ENCODE measurements at places on chromosomes 3 and 15.

GRCh38 chr15:29612701-29613100, 209.6 kb downstream of the TJP1 start:
- DNase-seq, result no peak

DNA sequence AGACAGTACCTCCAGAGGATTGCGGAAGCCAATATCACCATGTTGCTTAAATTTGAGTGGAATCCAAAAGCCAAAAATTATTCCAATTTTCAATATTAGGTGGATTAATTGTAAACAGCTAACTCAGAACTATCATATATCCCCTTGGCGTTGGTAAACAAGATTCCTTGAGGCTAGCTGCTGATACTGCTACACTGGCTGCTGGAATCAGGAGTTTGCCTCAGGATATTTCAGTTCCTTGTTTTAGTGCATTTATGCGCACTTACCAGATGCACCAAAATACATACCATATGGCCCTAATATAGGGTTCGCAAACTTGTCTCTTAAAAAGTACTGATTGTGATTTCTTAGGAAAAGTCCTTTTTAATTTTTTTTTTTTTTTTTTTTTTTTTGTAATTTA, 605.2 kb upstream of the NAALADL2 start:
- DNase-seq, result no peak

- DNase-seq, result no peak
Measured at GRCh38 chr3:20401253-20401652, 215.2 kb upstream of the SGO1 start.

- DNase-seq, result no peak
Measured at GRCh38 chr15:54687628-54688027, 509.1 kb downstream of the RSL24D1 start.

DNA sequence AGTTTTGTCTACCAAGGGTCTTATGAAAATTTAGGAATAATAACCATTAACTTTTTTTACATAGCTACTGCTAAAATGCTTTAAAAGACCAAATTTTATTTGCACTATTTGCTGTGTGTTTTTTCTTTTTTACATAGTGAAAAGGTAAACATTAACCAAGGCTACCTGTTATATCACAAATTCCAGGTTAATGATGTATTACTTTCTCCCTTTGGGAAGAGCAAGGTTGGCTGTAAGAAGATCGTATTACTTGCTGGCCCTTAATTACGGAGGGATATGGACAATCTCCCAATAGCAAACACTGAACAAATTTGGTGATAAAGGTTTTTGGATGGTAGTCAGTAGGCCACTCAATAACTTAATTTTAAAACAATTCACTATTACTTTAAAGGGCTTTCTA, 22.4 kb downstream of the LRRC58 start:
- DNase-seq, result no peak

DNA sequence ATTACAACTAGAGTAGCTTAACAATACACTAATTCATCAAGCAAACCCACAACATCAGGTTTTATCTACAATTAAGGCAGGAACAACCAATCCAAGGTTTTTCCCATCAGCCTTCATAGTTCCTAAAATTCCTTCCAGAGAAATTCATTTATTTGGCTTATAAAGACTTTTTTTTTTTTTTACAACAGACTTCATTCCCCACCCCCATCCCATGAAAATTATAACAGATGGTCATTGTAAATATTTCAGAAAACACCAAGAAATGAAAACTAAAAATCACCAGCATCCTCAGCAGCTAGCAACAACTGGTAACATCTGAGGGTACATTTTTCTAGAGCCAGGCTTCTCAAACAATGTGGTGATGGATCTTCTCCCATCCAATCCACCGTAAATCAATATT, 11.0 kb downstream of the SH3BP5 start:
- no peak for DNase-seq

- no peak for DNase-seq
Measured at GRCh38 chr3:147002721-147003120, 397.6 kb upstream of the PLSCR5 start.

DNA sequence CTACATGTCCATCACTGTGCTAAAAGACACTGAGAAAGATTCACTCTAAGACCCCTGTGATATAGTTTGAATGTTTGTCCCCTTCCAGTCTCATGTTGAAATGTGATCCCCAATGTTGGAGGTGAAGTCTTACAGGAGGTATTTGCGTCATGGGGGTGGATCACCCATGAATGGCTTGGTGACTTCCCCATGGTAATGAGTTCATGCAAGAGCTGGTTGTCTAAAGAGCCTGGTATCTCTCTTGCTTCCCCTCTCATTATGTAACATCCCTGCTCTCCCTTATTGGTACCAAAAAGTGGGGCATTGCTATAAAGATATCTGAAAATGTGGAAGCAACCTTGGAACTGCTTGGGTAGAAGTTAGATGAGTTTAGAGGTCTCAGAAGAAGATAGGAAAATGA, 32.2 kb upstream of the FAM174B start:
- DNase-seq, result no peak

- no peak for DNase-seq
Measured at GRCh38 chr15:99239545-99240198, 9.7 kb downstream of the TTC23 start.

DNA sequence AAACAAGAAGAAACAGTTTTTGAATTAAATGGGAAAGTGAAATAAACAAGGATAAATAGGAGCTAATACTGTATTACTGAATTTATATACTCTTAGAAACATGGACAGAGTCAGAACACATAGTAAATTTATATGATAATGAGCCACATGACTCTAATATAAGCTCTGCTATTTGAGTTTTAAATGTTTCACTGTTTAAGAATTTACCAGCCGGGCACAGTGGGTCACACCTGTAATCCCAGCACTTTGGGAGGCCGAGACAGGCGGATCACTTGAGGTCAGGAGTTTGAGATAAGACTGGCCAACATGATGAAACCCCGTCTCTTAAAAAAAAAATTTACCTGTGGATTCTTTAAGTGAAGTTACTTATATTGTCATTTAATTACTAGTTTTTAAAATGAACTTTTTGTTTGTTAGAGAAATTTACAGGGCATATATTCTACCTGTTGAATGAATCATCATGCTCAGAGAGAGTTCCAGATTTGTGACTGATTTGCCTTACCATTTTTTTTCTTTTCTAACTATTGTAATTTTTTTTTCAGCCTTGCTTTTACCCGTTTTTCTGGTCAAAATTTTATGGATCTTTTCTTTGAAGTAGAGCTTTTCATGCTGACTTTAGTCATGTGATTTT, 125.7 kb downstream of the TCF12 start:
- no peak for DNase-seq

DNA sequence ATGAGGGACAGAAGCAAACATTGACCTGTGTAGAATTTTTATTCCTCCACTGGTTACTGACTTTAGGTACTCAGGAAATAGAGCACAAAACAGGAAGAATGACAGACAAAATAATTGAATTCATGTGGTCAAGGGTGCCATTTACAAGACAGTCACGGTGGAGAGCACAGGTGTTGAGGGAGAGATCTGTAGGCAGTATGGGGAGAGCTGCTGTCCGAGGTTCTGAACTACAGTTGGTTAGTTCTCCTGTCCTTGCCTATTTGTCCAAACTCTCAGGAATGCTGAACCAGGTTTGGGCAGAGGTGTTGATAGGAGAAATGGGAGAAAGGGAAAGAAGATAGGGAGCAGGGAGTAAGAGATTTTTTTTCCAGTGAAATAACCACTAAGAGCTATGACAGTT, 178.5 kb upstream of the ZBTB20 start:
- DNase-seq, result no peak

DNA sequence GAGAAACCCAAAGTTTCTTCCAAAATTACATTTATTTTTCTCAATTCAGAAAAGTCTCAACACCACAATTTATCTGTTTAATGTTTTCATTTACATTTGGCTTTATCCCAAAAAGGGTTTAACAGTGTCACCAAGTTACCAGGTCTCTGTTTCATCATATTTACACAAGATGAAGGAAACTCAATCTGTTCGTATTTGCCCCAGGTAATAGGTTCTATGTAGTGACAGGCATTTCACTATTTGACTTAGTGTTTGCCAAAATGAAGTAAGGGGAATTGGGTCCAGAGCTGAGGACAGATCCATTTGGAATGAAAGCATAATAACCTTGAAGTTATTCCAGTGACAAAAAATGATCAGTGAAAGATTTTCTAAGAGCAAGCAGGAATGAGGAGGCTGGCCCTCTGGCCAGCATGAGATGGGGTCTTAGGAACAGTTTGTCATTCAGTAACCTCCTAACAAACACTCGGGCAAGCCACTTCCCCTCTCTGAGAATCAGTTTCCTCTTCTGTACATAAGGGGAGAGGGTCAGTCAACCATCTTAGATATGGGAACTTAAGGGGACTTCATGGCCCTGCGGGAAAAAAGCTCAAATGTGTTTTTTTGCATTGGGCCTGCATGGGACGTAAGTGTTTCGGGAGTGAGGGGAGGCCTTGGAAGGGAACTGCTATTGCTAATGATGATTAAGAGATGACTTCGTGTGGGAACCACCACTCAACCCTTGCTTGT, 31.8 kb downstream of the UMPS start:
- no peak for DNase-seq

DNA sequence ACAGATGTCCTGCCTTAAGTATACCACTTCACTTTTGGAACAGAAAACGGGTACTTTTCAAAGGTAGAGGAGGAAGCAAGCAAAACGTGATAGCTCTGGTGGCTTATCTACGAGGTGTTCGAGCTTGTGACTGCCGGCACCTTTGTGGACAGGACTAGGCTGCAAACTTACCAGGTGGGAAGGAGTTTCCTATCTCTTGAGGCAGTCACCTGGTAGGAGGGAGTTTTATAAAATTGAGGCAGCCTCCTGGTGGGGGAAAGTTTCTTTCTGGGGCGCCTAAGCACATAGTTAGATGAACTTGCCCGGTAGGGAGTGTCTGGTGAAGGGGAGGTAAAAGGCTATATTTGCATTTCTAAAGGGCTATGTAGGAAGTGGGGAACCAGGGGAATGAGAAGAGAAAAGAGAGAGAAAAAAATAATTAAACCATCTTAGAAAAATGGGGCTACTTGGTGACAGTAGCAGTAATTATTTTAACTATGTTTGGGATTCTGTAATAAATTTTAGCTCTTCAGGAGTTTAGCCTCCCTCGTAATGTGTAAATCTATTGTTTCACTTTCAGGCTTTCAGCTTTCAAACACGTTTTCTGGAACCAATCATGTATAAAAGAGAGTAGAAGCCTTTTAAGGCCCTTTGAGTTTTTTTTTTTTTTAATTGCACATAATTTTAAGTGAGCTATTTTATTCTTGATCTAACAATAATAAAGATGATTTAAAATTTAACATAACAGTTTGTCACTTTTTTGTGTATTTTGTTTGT, 131.0 kb downstream of the IL5RA start:
- DNase-seq, result no peak

DNA sequence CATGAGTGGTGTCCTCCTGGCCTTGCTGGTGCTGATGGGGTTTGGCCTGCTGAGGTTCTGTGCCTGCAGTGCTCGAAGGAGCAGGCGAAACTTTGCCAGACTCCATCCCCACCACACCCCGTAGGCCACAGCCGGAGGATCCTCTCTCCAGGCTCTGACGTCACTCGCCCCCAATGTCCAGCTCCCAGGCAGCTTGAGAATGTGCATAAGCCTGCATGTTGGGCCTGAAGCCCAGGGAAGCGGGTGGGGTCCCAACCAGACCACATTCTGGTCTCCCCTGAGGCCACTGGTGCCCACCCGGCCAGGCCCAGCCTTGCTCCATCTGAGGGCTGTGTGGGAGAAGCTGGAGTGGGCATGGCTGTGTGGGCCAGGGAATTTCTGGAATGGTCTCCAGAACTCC, 109.8 kb downstream of the ASB7 start:
- no peak for DNase-seq

DNA sequence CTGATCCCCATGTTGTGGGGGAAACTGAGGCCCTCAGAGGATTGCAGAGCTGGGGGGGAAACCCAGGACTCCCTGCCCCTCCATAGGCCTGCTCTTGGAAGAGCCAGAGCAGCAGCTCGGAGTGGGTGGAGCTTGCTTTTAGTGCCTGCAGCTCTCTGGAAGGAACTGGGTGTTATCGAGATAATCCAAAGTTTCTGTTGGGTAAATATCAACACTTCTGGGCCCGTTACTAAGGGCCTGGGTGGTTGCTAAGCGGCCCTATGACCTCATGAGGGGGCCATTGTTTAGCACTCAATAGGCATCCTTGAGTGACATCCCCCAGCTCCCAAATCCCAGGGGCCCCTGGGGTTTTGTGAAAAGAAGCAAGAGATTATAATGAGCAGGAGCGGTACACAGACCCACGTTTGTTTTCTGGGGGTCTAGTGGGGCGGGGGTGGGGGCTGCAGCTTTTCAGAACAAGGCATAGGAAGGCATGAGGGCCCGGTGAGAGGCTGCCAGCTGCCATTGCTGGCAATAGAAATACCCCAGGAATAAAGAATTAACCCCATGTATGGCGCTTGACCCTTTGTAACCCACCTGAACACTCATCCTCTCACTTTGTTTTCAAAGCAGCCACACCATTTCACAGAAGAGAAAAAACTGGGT, 48.3 kb upstream of the ATP2B2 start:
- peak; percentile 18 for DNase-seq

DNA sequence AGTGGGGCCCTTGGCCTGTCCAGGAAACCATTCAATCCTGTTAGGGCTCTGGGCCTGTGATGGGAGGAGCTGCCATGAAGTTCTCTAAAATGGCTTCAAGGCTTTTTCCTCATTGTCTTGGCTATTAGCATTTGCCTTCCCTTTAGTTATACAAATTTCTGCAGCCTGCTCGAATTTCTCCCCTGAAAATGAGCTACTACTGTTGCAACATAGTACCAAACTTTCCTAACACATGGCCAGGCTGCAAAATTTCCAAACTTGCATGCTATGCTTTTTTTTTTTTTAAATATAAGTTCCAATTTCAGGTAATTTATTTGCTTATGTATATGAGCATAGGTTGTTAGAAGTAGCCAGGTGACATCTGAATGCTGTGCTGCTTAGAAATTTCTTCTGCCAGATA, 560.8 kb upstream of the TBL1XR1 start:
- no peak for DNase-seq

Data from nucleus accumbens (tissue), 56 donors.